ENCODE measurements at places on chromosomes 6 and 20.

- DNase-seq: no peak
Measured at GRCh38 chr6:110404607-110405006, 10.8 kb downstream of the DDO start.

DNA sequence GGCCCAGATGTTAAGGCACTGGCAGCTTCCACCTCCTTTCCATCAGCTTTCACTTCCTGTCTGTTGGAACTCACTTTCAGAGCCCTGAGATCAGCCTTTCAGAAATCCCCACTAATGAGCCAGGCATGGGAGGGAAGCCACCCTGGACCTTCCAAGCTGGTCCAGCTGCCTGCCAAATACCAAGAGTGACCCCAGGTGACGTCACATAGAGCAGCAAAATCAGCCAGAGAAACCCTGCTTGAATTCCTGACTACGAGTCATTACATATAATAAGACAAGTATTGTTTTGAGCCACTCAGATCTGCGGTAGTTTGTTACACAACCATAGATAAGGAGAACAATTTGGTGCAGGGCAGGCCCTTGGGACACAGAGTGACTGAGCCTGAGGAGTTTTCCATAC is 556.0 kb upstream of the JAG1 start:
- peak; percentile 93 for DNase-seq

GRCh38 chr6:79040083-79040482 is 38.0 kb downstream of the PHIP start:
- DNase-seq: peak; percentile 84

DNA sequence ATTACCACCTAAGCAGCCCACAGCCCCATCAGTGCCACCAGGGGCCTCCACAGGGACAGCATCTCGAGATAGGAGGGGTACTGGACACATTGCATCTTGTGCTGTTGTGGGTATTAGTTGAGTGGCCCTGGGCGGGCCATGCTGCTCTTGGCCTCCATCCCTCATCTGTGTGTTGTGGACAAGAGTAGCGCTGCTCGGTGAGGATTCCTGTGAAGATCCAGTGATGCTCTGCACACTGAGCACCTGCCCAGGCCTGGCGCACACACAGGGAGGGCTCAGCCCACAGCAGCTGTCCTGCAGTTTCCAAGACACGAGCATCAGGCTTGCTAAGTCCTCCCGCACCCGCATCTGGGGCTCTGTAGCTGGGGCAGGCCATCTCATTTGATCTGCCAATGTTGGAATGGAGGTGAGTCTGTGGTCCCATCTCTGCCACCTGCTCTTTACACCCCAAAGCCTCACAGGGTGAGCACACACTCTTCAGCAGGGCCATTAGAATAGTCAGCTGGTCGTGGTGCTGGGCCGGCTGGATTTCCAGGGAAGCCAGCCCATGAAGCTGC is 32.0 kb downstream of the SPATA2 start:
- no peak for DNase-seq

DNA sequence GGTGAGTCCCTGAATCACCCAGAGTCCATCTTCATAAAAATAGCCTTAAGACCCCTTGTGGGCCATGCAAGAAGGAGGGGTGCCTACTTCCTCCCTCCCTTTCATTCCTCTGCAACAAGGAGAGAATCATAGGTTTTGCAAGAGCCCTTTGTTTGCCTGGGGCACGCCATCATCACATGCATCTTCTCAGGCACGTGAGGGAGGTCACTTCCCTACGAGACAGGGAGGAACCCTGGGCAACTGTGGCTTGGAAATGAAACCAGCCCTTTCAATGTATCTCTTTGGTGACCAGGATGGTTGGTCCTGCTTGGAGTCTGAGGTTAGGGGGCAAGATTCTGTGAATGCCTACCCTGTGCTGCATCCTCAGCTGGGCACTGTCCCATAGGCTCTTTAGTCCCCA is 194.8 kb downstream of the MAFB start:
- DNase-seq: no peak

GRCh38 chr6:75098709-75099108 is 107.1 kb downstream of the COL12A1 start:
- DNase-seq: peak; percentile 97

All from astrocyte of the spinal cord (primary cell).